ENCODE measurements at places on chromosomes 6 and 20.

GRCh38 chr6:16712255-16712930 is 48.9 kb downstream of the ATXN1 start:
- DNase-seq: no peak

- DNase-seq: no peak
These were observed 68.7 kb downstream of the LY86 start for GRCh38 chr6:6657085-6657819.

GRCh38 chr20:32418376-32418775 is 60.2 kb downstream of the ASXL1 start:
- no peak for DNase-seq

DNA sequence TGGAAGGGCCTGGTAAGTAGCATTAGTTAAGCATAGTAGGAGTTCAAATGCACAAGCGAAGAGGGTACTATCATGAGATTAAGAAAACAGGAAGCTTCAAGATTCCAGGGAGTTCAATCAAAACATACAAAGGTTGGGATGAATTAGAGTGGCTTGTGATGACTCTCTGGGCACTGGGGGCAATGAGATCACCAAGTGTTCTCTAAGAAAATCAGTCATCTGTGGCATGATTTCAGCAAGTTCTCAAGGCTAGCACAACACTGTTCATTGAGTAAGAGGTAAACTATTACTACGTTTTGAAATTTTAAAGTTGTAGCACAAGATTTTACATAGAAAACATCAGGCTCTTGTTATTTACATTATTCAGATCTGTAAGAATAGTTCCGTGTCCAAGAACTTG is 139.7 kb upstream of the FLRT3 start:
- DNase-seq: no peak

DNA sequence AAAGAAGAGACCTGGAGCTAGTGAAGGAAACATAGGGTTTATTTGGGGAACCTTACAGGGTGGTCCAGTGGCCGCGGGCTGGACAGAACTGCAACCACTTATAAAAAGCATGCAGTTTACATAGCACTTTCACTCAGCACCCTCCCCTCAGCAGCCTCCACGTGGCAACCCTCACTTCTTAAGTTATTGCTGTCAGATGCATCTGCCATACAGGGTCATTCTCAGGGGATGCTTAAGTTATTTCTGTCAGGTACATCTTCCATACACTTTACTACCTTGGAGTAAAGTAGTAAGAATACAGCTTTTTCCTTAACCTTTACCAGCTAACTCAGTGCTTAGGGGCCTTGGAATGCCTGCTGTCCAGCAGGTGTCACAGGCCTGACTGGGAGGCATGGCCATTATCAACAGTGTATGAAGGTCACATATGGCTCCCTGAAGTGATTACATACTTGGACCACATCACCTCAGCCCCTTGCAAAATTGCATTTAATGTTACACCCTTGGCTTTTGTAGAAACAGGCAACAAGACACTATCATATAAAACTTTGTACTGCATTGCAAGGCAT is 2.0 kb upstream of the NOL7 start:
- DNase-seq: no peak

DNA sequence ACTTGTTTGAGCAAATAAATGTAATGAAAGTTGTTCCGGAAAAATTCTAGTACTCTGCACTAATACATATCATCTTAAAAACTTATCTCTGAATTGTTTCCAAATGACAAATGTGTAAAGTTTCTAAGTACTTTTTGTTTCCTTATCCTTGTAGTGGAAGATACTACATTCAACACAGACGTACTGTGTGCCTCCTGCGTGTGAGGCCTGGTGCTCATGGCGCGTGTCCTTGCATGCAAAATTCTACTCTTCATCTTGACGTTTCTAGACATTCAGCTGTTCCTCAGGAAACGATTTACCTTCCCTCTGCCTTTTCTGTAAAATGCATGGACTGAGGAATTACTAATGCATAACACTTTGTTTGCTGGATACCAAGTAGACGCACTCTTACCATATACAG is 11.5 kb downstream of the DLL1 start:
- no peak for DNase-seq

GRCh38 chr20:37313546-37314091 is 24.2 kb downstream of the MANBAL start:
- DNase-seq: no peak

DNA sequence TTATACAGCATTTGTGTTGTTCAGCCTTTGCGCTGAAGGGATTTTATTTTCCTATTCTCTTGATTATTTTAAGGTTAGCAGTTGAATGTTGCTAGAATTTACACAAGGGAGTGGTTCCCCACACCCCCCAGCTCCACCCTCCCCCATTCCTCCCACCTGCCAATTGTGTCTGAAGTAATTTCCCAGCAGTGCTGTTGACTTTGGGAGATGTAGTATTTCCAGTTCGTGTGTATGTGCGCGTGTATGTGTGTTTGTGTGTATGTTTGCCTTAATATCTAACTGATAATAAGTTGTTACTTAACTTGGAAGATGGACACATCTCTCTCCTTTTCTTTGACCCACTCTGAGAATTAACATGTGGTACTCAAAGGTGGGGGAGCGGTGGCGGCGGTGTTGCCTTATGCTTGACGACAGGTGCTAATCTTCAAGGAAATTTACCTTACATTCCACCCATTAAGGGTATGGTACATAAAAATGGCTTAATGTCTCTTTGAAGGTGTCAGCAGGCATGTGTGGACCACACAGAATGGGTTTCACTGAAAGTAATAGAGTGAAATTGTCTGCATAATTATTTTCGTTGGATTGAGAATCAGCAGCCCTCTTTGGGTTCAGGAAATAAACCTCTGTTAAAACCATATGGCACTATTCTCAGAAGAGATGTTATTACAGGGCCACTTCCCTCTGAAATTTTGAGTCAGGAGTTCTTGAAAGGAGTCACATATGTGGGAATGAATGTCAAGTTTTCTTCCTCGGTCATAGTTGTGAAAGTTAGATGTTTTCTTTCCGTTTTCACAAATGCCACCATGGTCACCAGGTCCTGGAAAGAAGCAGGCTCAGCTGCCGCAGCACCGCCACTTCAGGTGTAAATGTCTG is 95.6 kb upstream of the SUPT3H start:
- DNase-seq: no peak

DNA sequence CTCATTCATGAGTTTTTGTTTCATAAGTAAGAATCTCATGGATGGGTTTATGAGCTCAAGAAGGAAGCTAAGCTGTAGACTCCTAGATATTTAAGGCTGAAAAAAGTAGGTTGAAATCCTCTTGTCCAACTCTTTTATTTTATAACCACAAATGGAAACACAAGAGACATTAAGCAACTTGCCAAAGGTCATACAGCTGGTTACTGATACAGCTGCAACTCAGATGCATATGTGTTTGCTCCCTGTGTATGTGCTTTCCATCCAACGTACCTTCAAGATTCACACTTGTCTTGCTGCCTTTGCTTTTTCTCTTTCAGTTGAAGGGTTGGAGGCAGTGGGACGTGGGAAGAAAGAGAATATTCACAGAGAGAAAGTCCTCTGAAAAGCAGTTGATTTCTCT is 153.5 kb upstream of the STMND1 start:
- DNase-seq: no peak

DNA sequence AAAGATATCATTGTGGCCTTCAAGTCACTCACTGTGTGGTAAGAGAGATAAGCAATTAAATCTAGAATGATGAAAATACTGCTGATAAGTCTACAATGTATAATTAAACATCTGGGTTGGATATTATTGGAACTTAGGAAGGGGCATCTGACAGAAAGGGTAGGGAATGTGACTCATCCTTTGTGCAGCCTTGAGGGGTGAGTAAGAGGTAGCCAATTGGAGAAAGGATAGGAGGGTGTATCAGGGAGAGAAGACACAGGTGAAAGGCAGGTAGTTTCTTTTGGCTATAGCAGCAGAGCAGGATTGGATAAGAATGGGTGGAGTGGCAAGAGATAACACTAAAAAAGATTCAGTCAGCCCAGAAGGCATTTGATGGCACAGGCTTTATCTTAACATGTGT is 182.0 kb downstream of the COL21A1 start:
- no peak for DNase-seq
